ENCODE measurements at places on chromosomes 7 and 10.

DNA sequence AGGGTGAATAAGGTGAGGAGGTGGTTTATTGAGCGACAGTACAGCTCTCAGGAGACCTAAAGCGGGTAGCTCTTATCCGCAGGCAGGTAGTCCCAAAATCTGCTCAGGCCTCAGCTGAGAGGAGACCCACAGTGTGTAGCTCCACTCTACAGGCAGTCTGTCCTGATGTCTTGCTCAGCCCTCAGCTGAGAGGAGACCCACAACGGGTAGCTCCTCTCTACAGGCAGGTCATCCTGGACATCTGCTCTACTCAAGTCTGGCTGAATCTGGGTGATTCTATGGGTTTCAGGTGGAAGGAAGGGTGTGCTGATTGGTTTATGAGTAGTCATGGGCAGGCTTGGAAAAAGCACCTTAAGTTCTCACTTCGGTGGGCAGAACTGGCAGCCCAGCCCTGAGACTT, 55.6 kb upstream of the ABCB5 start:
- DNase-seq = no peak

DNA sequence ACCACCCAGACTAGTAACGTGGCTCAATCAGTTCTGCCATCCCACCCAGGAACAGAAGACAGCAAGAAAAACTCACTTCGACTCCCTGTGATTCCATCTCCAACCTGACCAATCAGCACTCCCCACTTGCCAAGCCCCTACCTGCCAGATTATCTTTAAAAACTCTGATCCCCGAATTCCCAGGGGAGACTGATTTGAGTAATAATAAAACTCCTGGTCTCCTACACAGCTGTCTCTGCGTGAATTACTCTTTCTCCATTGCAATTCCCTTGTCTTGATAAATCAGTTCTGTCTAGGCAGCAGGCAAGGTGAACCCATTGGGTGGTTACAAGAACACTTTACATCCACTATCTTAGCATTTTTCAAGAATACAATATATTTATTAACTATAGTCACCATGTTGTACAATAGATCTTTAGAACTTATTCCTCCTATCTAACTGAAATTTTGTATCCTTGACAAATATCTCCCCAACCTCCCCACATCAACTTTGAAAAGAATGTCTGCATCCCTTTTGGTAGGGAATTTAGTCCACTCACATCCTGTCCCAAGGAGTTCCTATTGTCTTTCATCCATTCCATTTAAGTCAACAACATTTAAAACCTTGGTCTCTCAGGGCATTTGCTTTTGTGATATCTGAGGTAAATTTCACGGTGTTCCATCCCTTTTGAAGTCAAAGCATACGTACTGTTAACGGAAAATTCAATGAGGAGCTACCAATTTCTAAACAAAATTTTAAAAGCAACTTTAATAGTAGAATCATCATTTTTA, 163.7 kb downstream of the MACC1 start:
- DNase-seq = no peak

GRCh38 chr7:1253681-1254181, 21.1 kb downstream of the UNCX start:
- no peak for DNase-seq

DNA sequence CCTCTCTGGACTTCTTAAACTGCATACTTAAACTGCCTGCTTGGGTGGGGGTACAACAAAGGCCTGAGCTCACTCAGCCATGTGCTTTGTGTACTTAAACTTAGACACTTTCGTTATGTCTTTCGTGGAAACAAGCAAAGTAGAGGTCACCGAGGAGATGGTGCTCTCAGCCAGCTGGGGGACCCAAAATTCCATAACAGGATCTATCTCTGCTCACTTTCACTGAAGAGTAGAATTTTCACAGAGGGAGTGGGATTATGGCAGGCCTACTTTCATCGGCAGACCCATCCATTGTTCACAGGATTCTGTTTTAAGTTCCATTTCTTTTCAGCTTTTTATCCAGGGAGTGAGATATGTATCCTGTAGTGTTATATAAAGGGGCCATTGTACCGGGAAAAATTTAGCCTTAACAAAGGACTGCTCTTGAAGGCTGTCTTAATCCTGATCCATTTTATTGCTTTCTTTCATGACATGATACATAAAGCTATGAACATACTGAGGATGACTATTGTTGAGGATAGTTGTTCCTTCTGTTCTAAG, 370.0 kb upstream of the GHITM start:
- DNase-seq = no peak

DNA sequence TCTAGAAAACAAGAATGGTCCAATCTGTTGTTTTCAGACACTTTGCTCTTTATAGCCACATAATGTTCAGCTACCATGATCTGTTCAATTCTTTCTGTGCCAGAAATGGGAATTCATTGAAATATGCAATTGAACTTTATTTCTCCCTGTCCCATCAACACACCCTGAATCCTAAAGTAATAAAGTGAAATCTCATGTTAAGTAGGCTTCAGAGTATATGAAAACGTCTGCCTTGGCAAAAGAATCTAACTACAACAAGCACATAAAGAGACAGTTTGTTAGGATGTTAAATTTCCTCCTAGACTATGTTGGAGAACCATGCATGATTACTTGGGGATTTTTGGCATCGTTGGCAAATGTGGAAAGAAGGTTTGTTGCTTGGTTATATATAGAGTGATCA, 722.7 kb downstream of the XPNPEP1 start:
- DNase-seq = no peak

- DNase-seq = no peak
These were observed 53.2 kb downstream of the LARP4B start for GRCh38 chr10:878333-878759.

GRCh38 chr10:48496105-48496830, 108.6 kb downstream of the ARHGAP22 start:
- no peak for DNase-seq

GRCh38 chr10:117581961-117582360, 39.4 kb downstream of the EMX2 start:
- DNase-seq = no peak

DNA sequence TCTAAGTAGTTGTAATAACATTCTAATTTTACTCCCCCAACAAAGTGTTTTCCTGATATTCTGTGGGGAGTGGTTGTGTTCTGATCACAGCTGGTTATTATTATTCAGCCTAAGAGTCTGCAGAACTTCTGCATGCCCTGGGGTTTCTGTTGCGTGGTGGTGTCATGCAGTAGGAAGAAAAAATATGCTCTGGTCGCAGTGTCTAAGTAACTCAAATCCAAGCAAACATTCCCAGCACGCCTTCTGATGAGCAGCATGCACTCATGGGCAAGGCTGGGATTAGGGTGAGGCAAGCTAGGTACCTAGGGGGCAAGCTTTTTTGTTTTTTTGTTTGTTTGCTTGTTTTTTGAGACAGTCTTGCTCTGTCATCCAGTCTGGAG, 112.8 kb upstream of the KMT2E start:
- DNase-seq = no peak
